ENCODE measurements at places on chromosomes 6 and 20. TPM values are rescaled to one million over a fixed set of nuclear protein-coding genes. Genes with fewer than 3 reads are reported as not detected.
A peak's percentile ranks its signal among the peaks of the same experiment; 100 is the strongest.

DNA sequence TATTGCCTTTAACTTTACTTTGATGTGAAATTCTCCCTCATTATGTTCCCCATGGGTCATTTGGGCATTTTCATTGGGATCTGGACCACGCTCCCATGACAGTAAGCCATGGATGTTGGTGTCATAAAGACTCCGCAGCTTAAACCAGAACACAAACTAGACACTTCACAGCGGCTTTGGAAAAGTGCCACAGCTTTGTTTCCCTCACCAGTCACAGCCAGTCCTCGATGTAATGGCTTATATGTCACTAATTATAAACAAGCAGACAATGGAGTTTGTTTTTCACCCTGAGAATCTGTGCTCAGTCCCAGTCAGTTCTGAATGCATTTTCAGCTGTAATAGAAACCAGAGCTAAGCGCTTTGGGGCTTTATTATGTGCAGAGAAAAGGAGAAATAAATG lies 23.2 kb upstream of the DAAM2 start:
- no peaks in the 10 kb centered on the region for H3K27me3 ChIP-seq
- H3K4me1 ChIP-seq = no peaks in the 10 kb centered on the region
- H3K27ac ChIP-seq = no peak overlapping the region
- H3K36me3 ChIP-seq = no peaks in the 10 kb centered on the region
- no peak for DNase-seq

DNA sequence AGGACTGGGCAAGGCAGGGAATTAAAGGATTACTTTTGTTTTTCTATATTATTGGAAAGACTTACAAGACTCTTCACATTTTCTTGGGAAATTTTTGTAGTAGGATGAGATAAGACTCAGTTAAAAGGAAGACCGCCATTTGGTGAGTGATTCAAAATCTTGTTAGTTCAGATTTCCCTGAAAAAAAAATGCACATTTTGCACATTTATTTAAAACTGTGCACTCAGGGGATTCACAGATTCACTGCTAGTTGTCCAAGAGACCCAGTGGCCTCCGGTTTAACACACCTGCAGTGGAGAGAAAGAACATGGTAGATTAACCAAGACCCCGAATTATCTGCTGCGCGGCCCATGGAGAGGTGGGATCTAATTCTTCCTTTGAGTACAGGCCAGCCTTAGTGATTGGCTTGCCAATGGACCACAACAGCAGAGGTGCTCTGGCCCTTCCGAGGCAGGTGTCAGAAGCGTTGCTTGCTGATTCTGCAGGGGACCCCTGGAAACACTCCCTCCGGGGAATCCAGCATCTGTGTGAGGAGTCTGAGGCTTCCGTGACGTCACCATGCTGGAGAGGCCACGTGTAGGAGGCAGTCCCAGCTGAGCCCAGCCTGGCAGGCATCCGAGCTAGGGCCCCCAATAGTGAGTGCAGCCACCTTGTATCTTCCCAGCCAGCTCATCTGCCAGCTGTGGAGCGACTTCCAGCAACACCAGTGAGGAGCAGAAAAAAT lies 68.9 kb downstream of the ZNF217 start:
- DNase-seq = no peak
- no peaks in the 10 kb centered on the region for H3K27me3 ChIP-seq
- no peaks in the 10 kb centered on the region for H3K4me1 ChIP-seq
- no peak overlapping the region for H3K4me3 ChIP-seq
- no peaks in the 10 kb centered on the region for H3K36me3 ChIP-seq

- DNase-seq = no peak
- H3K36me3 ChIP-seq = no peaks in the 10 kb centered on the region
- no peak overlapping the region for H3K27ac ChIP-seq
- H3K4me1 ChIP-seq = no peaks in the 10 kb centered on the region
These were observed 10.2 kb upstream of the MYT1 start for GRCh38 chr20:64153861-64154589.

DNA sequence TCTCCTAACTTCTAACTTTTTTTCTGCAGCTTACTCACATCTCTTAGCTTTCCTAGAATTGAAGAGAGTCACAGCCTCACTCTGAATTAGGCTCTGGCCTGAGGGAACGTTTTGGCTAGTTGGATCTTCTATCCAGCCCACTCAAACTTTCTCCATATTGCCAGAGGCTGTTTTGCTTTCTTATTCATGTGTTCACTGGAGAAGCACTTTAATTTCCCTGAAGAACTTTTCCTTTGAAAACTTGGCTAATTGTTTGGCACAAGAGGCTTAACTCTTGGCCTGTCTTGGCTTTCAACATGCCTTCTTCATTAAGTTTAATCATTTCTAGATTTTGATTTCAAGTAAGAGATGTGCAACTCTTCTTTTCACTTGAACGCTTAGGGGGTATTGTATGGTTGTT lies 138.2 kb upstream of the PLCB4 start:
- no peak overlapping the region for H3K4me3 ChIP-seq
- no peaks in the 10 kb centered on the region for H3K4me1 ChIP-seq
- no peak for DNase-seq
- H3K27ac ChIP-seq = no peak overlapping the region
- H3K27me3 ChIP-seq = no peaks in the 10 kb centered on the region

DNA sequence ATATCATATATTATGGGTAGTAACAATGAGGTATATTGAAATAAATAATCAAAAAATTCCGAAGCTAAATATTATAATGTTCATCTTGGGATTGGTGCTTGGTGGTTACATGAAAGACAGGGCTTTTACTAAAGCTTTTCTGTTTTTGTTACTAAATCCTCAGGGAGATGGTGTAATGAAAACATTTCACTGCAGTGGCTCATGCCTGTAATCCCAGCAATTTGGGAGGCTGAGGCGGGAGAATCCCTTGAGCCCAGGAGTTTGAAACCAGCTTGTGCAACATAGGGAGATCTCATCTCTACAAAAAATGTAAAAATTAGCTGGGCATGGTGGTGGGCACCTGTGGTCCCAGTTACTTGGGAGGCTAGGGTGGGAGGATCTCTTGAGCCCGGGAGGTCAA lies 42.9 kb downstream of the AFG1L start:
- H3K27ac ChIP-seq = no peak overlapping the region
- H3K4me1 ChIP-seq = peaks cover 13% of the 10 kb centered on the region
- no peak for DNase-seq

DNA sequence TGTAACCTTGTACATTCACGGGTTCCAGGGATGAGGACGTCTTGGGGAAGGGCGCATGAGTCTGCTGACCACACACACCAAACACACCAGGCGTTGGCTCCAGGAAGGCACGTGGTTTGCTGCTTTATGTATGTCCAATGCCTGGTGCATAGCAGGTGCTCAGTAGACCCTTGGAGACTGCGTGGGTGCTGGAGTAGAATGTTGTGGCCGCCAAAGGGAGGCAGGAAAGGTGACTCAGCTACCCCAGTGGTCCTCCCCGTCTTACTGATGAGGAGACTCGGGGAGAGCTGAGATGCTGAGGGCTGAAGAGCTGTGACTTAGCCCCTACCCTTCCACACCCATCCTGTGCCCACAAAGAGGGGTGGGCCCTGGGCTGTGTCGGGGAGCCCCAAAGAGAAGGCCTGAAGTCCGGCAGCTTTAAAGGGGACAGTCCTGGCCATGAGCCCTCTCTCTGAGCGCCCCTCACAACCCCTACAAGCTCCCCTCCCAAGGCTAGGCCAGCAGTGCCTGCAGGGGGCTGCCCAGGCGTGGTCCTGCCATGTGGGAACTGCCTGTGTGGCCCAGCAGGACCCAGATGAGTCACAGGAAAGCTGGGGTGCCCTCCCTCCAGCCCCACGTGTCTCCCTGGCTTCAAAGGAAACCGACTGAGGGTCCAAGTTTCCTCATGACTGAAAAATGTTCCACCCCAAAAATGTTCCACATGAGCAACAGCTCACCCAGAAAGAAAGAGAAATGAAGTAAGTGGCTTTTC lies 28.0 kb upstream of the PTGIS start:
- H3K4me3 ChIP-seq = no peak overlapping the region
- DNase-seq = no peak
- H3K4me1 ChIP-seq = peaks cover 21% of the 10 kb centered on the region

DNA sequence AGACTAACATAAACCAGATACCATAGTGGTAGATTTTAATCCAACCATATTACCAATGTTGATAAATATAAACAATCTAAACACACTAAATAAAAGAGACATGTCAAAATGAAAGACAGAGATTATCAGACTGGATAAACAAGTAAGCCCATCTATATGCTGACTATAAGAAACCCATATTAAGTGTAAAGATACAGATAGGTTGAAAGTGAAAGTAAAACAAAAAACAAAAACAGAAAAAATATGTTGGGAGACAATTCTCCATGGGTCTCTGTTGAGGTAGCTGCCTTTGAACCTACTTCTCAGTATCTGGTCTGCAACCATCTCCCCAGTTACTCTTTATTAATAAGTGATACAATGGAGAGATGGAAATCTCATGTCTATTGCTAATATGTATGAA lies 21.2 kb downstream of the REV3L start:
- no peak for DNase-seq
- H3K36me3 ChIP-seq = peaks cover 3% of the 10 kb centered on the region
- H3K4me3 ChIP-seq = 0 out of 2 replicates have a peak overlapping the region, but pooled peaks have one; percentile 6
- no peaks in the 10 kb centered on the region for H3K4me1 ChIP-seq

The MYT1 gene
- total RNA-seq = not detected
